ENCODE measurements at places on chromosomes 1 and 21. TPM values are rescaled to one million over a fixed set of nuclear protein-coding genes. Genes with fewer than 3 reads are reported as not detected.

DNA sequence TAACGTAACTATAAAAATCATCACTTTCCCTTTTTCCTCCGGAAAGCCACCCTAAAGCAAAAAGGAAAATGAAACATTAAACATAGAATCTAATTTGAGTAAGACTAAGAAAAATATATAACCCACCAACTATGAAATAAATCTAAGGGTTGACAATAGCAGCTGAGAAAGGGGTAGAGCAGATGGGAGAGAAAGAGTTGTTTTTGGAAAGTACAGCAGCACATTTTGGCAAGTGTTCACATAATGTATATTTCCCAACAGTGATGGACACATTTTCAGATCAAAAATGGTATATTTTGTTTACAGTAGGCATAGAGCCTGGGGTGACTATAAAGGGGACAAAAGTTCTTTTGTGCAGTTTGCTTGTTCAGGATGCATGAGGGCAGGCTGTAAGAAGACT lies 1287.4 kb upstream of the B3GALT2 start:
- DNase-seq = no peak

DNA sequence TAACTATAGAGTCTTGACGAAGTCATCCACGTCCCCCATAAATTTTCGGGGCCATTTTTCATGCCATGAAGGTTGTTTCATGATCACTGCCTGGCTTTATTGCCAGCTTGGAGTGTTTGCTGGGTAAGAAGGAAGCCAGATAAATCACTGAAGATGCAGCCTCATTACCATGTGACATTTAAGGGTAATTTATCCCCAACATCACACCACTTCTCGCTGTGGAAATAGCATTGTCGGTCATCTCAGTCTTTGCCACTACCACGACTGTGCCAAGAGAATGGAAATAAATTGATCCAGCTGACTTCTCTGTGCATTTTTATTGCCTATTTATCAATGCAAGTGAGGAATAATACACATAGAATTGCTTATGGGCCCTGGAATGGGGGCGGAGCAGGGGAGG lies 617.9 kb downstream of the AJAP1 start:
- DNase-seq = no peak

ID3 gene
- total RNA-seq = 244 TPM

- DNase-seq = peak; percentile 85
These were observed 4.8 kb downstream of the ATP1A1 start for GRCh38 chr1:116377541-116378529.

DNA sequence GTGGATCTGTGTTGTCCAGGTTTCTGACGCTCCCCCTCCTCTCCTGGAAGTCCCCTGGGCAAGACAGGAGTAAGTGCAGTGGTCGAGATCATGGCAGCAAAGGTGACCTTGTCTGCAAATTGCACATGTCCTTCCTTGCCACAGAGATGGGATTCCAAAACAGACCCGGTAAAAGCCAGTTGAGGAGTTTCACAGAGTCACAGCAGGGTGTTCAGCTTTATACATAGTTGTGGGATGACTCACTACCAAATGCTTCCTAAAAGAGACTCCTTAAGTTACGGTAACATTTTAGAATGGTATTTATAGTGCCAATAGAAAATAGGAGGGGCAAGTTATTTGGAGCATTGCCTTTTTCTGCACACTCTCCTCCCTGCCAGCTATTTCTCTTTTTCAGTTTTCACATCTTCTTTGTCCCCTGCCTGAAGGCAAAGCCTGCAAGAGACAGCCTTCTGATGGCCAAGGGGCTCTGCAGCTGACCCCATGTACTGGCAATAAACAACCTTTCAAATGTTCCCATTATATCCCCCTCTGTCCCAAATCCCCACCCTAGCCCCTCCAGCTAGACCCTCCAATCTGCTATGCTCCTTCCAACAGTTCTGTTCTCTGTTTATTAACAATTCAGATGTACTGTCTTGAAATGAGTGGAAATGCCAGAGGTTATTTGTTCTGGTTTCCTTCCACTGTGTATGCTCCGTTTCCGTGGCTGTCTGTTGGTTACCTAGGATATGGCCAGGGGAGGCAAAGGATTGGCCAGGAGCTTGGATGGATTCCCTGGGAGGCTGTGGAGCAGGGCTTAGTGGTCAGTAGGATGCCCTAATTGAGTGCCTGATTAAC lies 115.0 kb downstream of the TGFB2 start:
- DNase-seq = peak; percentile 99

DNA sequence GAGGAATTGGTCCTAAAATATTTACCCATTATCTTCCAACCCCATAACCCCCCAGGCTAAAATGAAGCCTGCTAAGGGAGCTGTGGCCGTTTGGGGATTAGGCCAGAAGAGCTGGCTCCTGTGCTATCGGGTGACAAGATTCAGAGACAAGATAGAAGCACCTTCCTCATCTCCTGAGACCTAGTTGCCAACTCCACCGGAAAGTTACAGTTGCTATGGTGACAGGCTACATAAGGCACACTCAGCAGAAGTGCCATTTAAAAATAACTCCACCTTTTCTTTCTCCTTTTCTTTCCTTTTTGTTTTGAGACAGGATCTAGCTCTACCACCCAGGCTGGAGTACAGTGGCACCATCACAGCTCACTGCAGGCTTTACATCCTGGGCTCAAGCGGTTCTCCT lies 43.6 kb upstream of the ROR1 start:
- peak; percentile 27 for DNase-seq

DNA sequence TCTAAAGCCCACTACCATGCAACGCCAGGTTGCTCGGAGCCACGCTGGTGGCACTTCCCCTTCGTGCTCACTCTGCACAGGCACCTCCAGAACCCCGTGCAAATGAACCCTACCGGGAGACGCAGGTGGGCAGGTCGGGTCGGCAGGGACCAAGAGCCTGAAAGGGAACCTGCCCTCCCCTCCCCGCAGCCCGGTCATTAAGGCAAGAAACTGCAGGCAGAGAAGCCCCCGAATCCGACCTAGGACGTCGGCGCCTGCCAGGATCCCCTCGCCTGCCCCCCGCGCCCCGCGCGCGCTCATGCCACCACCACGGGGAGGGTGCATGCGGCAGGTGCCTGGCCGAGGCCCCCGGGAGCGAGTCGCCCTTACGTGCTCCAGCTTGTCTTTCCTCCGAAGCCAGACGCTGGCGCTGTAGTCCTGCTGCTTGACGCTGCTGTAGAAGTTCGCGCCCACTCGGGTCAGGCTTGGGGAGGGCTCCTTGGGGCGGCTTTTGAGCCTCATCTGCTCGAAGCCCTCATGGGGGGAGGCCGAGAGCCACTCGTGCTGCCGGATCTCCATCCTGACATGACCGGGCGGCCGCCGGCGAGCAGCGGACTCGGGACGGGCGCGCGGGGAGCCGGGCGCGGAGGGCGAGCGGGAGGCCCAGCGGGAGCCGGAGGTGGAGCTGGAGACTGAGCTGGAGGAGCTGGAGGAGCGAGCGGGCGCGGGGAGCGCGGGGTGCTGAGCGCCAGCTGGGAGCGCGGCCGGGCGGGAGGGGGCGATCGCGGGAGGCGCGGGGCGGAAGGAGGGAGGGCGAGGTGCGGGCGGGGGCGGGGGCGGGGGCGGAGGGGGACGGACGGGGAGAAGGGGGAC lies 552 bp downstream of the PLD5 start:
- DNase-seq = no peak

All from A172 (cell line).